ENCODE measurements at places on chromosomes 5 and 9.

GRCh38 chr5:637581-638450 lies 25.7 kb downstream of the CEP72 start:
- no peak for DNase-seq

- DNase-seq: no peak
These were observed 675.6 kb downstream of the BRINP1 start for GRCh38 chr9:118693645-118694044.

- no peak for DNase-seq
These were observed 113.5 kb downstream of the CAAP1 start for GRCh38 chr9:26779062-26779461.

- no peak for DNase-seq
These were observed 379.5 kb downstream of the TMEM232 start for GRCh38 chr5:110346893-110347358.

GRCh38 chr5:68861099-68861498 lies 232.7 kb upstream of the SLC30A5 start:
- no peak for DNase-seq

DNA sequence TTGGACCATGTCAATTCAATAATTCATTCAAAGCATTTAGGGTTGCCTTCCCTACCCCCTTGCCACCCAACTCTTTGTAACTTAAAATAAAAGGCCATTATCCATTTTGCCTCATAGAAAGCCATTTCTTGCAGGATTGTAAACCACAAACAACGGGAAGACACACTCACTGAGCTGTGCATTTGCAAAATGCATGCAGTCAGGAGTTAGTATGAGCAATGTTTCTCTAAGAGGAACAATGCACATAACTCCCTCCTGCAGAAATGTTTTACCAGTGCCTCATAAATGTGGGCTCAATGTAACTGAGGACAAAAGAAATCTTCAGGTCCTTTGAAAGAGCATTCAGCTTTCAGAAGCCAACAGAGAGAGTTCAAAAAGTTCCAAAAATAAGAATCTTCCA lies 98.5 kb upstream of the ABCA1 start:
- DNase-seq: no peak

GRCh38 chr9:14245901-14246525 lies 67.9 kb downstream of the NFIB start:
- no peak for DNase-seq

- DNase-seq: no peak
These were observed 1.1 kb downstream of the MAMDC2 start for GRCh38 chr9:70044490-70045307.

DNA sequence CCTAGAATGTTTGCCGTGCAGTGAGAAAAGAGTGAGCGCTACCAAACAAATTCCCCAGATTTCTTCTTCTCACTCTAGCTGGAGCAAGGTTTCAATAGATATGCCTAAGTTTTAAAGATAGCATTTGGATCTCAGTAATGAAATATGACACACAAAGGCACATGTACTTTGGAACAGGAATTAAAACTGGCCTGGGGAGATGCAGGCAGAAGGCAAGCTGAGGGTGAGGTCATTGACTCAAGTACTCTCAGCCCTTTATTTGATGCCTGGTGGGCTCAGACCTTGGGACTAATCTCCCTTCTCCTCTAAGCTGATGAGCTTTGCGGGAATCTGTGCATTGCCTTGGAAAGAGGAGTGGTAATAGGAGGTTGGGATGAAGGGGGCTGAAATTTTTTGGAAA lies 323.3 kb upstream of the SLC30A5 start:
- no peak for DNase-seq

GRCh38 chr5:79841172-79841571 lies 149.9 kb downstream of the MTX3 start:
- no peak for DNase-seq

- DNase-seq: no peak
These were observed 204.1 kb downstream of the ELAVL2 start for GRCh38 chr9:23621924-23622323.

- no peak for DNase-seq
These were observed 1.3 kb downstream of the CCNI2 start for GRCh38 chr5:132748522-132749000.

DNA sequence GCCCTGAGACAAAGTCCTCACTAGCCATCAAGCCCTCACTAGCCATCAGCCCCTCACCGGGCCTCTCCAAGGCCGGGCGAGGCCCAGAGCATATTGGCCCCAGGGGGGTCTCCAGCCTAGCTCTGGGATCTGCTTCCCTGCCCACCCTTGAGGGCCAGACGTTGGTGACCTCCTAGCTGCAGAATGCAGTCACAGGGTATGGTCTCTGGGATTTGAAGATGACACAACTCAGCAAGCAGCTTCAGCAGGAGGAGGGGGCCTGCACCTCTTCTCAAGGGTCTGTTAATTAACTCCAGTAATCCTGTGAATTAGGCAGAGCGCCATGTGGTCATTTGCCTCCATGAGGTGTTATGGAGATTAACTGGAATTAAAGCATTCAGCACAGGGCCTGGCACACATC lies 116.9 kb upstream of the SPOCK1 start:
- no peak for DNase-seq

DNA sequence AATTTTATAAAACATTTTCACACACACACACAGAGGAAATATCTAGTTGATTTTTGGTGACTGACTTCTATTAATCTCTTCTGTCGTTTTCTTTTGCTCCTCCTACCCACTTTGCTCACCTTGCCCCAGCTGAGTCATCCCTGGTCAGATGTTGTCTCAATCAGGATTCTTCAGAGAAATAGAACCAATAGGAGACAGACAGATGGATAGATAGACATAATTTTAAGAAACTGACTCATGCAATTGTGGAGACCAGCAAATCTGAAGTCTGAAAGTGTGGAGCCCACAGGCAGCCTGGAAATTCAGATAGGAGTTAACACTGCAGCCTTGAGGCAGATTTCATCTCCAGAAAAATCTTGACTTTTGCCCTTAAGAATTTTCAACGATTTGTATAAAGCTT lies 37.0 kb upstream of the PIK3R1 start:
- DNase-seq: no peak

- DNase-seq: no peak
These were observed 11.6 kb downstream of the UBAC1 start for GRCh38 chr9:135949501-135950134.

- DNase-seq: no peak
These were observed 244.2 kb downstream of the EBF1 start for GRCh38 chr5:158855510-158855909.

- DNase-seq: no peak
These were observed 361.7 kb upstream of the FTMT start for GRCh38 chr5:121489972-121490371.

DNA sequence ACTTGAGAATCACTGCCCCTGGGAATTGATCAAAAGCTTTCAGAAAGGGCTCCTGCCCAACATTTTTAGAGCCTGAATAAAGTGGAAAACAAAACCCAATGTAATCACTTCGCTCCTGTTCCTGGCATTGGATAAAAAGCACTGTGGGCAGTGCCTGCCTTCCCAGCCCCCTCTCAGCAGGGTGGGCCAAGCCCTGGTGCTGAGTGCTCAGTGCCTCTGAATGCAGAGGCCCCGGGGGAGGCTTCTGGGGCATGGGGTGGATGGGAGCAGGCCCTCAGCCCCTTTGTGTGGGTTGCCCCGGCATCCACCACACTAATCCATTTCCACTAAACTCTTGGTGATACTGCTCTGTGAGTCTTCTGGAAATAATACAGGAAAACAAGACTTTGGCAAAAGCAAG lies 55.6 kb downstream of the CFAP90 start:
- DNase-seq: no peak

DNA sequence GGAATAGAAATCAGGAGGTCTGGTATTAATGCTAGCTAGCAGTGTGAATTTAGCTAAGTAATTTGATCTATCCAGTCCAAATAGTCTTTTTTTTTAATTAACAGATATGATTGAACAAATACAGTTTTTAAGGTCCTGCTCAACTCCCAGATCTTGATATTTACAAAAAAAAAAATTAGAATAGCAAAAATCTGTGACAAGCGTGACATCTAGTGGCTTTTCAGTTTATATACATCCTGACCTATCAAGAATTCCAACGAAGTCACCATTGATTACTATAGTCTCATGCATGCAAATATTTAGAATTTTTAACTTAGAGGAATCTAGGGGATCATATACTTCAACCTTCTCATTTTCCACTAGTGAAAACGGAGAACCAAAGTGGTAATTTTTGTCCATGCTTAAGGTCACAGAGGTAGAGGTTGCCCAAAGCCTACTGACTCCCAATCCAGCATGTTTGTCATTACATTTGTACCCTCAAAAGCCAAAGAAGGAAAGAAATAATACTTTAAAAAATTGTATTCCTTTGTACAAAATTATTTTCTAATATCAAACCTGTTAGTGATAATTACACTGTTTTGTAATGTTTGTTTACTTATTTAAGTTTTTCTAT lies 17.6 kb upstream of the TARS1 start:
- no peak for DNase-seq

GRCh38 chr9:97519441-97519970 lies 18.0 kb downstream of the TMOD1 start:
- DNase-seq: no peak

DNA sequence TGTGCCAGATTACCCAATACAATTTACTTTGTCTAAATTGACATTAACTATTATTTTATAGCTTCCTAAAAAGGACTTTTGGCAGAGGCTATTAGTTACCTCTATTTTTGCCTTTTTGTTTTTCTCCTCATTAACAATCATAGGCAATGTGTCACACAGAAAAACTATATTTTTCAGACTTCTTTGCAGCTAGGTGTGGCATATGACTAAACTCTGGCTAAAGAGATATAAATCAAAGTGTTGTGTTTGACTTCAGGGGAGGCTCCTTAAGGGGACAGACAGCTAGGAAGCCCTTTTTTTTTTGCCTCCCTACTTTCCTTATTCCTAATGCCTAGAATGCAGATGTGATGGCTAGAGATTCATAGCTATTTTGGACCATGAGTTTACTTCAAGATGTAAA lies 19.7 kb upstream of the GCNT4 start:
- DNase-seq: no peak

- DNase-seq: no peak
These were observed 72.9 kb downstream of the SEC61B start for GRCh38 chr9:99294850-99295461.

GRCh38 chr5:166427211-166427610 lies 1864.2 kb upstream of the WWC1 start:
- DNase-seq: no peak

- no peak for DNase-seq
These were observed 4.3 kb downstream of the AQP3 start for GRCh38 chr9:33443047-33443446.

GRCh38 chr9:4739587-4740387 lies 1.2 kb downstream of the AK3 start:
- DNase-seq: no peak

DNA sequence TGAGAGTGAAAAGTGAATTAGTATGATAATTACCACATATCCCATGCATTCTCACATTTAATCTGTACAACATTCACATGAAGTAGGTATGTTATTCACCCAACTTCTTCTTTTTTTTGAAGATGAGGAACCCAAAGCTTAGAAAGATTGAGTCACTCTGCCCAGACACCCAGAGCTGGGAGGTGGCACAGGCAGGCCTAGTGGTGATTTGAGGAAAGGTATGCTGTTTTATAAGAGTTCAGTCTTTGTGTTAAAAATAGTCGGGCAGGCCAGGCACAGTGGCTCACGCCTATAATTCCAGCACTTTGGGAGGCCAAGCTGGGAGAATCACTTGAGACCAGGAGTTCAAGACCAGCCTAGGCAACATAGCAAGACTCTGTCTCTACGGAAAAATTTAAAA lies 285.3 kb downstream of the NR3C1 start:
- DNase-seq: no peak

DNA sequence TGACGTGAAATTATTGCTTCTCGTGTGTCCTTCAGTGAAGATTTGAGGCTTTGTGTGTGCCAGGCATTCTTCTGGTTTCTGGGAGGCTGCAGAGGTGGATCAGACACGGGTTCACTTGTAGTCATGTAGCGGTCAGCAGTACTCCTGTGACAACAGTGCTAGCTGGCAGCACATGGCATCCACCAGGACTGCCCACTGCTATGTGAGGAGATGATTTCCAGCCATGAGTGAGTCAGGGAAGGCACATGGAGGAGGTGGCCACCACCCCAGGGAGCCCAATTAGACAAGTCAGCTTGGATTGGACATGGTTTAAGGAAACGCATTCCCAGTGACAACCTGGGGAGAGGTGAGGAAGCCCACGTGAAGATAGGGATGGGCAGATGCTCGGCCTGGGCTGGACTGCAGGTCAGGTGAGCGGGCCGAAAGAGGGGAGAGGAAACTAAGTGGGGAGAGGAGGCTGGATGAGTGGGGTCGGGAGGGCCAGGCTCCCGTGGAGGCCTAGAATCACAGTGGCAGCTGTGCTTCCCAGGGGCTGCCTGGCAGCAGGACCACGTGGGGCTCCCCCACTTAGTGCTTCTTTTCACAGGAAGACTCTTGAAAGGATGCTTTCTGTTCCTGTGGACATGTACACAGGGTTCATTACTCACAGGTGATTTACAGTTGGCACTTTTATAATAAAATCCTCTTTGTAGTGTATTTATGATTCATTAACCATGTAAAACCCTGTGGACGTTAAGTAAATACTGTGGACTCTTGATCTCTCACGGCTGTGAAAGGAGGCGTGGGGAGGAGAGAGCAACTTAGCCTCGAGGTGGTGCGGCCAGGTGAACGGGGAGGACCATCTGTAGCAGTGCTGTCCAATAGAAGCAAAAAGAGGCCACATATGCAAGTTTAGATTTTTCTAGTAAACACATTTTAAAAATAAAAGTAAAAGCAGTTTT lies 80.0 kb upstream of the OTULINL start:
- no peak for DNase-seq

- no peak for DNase-seq
These were observed 332.8 kb downstream of the MLLT3 start for GRCh38 chr9:20289423-20290010.

DNA sequence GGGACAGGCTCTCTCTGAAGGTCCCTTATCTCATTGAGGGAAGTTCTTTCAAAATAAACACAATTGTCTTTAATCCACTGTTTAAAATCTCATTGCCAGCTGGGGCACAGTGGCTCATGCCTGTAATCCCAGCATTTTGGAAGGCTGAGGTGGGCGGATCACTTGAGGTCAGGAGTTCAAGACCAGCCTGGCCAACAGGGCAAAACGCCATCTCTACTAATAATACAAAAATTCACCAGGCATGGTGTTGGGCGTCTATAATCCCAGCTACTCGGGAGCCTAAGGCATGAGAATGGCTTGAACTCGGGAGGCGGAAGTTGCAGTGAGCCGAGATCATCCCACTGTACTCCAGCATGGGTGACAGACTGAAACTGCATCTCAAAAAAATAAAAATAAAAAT lies 8.3 kb upstream of the NDFIP1 start:
- no peak for DNase-seq

DNA sequence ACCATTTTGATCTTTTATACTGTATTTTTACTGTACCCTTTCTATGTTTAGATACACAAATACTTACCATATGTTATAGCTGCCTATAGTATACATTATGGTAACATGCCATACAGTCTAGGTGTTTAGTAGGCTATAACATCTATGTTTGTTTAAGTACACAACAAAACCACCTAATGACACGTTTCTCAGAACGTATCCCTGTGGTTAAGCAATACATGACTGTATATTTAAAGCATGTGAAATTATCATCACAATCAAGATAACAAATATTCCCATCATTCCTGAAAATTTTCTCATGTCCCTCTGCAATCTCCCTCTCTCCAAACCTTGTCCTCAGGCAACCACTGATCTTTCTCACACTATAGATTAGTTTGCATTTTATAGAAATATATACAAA lies 66.4 kb upstream of the SUSD1 start:
- DNase-seq: no peak

GRCh38 chr5:113250341-113250953 lies 184.3 kb downstream of the TSSK1B start:
- no peak for DNase-seq
